ENCODE measurements at places on chromosomes 2 and 18.

DNA sequence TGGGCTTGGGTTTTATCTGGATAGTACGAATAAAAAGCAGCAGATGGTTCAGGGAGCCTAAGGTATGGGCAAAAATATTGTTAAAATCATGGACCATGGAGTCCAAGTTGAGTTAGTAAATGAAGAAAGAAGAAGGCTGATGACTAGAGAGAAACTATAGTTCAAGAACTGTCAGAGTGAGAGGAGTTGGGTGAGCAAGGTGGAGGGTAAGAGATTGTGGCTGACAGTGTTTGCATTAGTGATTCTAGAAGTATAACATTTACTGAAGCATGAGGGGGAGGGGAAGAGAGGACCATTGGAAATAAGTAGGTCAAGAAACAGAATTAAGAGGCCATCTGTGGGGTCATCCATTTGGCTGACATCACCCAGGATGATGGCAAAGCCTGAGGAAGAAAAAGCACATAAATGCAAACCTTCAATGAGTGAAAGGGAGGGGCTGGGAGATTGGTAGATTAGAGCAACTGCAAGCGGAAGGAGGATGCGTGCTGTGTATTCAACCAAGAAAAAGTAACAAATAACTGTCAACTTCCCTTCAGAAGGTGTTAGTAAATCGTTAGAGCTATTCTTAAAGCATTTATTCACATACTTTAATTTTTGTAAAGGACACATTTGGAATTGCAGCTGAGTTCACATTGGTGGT lies 392.8 kb downstream of the TSN start:
- DNase-seq, result no peak

- DNase-seq, result no peak
Observed at GRCh38 chr2:145029081-145029480, 509.2 kb upstream of the ZEB2 start.

DNA sequence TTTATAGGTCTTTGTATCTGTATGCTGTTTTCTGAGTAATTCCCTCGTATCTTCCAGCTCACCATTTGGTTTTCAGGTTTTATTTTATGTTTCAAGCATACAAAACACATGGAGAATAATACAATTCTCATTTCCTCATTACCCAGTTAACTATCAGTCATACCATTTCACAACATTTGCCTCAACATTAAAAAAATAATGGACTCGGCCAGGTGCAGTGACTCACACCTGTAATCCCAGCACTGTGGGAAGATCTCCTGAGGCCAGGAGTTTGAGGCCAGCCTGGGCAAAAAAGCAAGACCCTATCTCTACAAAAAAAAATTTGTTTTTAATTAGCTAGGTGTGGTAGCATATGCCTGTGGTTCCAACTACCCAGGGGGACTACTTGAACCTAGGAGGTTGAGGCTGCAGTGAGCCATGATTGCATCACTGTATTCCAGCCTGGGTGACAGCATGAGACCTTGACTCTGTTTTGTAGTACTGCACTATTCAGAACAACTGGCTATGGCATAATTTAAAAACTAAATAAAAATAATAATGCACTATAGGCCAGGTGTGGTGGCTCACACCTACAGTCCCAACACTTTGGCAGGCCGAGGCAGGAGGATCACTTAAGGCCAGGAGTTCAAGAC lies 20.3 kb downstream of the NPC1 start:
- no peak for DNase-seq

GRCh38 chr2:7111626-7112025 lies 194.4 kb downstream of the RNF144A start:
- no peak for DNase-seq

GRCh38 chr18:72128649-72129048 lies 415.5 kb downstream of the CBLN2 start:
- DNase-seq, result no peak

Measured in stimulated activated CD4-positive, alpha-beta T cell treated with anti-CD3 and anti-CD28 coated beads, Interleukin-1b, Interleukin-23, amount 100 ng/mL, for 1 hour (primary cell).